Nucleus accumbens (tissue), 56 donors: ENCODE measurements at places on chromosomes 4 and X.

DNA sequence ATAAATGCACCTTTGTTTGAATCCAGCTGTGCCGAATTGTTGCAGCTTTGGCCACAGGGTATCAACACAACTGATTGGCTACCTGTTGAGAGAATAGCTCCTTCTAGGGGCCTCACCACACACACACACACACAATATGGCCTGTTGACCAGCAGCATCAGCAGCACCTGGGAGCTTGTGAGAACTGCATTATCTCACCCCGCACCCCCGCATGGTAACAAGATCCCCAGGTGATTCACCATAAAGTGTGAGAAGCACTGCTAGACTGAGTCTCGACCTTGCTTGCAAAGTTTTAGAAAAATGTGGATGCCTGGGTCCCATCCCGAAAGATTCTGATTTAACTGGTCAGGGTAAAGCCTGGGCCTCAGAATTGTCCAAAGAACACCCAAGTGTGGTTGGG is 176.9 kb upstream of the PRPS2 start:
- DNase-seq = no peak

DNA sequence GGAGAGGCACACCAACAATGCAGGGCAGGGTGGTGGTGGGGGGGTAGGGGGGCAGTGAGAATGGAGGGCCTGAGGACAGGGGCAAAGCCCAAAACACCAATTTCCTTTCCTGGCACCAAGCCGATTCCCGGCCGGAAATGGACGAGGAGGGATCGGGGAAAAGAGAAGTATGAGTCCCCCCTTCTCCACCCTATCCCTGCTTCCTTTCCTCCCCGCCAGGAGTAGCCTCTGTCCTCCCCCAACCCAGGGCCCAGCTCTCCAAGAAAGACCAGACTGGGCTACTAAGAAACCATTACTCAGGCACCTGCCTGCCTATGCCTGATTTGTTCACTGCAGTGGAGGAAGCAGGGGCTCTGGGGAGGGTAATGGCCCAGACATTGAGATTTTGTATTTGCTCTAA is 402 bp downstream of the CCDC120 start:
- no peak for DNase-seq

GRCh38 chrX:149392921-149393320 is 112.2 kb downstream of the IDS start:
- DNase-seq = no peak

DNA sequence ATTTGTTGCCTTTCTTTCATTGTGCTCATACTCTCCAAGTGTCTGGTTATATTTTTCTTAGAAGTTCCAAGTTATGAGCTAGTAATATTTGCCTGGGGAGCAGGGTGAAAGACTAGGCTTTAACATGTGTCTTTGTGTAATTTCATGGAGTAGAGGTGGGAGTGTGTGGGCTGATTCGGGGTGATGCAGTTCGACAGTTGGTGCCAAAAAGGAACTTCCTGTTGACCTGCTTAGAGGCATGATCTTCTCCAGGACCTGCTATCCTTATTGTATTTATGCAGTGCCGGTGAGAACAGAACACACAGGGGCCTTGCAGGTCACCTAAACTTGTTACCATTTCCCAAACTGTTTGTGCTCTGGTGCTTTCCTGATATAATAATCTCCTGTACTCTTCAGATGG is 21.2 kb downstream of the USP53 start:
- DNase-seq = no peak

GRCh38 chrX:50615570-50616158 is 145.0 kb upstream of the DGKK start:
- DNase-seq = no peak

DNA sequence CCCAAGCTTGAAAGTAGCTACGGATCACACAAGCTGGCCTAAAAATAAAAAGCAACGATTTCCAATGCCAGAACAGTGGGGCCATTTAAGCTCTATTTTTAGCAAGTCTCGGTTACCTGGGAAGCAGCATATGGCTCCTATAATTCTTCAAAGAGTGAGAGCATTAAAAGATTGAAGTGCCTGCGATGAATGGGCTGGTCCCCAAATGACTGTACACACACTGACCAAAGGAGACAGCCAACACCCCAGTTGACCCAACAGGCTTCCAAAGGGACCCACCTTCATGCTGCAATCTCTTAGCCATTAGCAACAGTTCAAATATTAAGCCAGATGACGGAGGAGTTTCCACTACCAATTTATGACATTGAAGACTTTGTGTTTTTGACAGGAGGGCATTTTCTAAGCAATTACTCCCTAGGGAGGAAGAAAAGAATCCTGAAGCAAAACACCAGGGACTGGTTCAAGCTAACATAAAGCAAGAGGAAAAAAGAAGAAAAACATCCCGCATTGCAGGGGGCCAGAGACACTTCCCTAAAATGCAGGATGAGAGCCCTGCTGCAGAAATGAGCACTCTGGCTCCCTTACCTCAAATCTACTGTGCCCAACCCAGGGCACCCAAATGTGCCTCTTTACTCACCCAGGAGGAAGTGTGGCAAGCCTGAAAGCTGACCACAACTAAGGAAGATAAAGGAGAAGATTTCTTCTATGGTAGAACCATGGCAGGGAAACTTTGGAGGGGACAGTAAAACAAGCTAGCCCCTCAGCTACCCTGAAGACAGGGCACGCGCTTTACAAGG is 21.6 kb downstream of the SH3KBP1 start:
- DNase-seq = no peak

- DNase-seq = no peak
These were observed 16.5 kb downstream of the SH3KBP1 start for GRCh38 chrX:19870710-19871490.

DNA sequence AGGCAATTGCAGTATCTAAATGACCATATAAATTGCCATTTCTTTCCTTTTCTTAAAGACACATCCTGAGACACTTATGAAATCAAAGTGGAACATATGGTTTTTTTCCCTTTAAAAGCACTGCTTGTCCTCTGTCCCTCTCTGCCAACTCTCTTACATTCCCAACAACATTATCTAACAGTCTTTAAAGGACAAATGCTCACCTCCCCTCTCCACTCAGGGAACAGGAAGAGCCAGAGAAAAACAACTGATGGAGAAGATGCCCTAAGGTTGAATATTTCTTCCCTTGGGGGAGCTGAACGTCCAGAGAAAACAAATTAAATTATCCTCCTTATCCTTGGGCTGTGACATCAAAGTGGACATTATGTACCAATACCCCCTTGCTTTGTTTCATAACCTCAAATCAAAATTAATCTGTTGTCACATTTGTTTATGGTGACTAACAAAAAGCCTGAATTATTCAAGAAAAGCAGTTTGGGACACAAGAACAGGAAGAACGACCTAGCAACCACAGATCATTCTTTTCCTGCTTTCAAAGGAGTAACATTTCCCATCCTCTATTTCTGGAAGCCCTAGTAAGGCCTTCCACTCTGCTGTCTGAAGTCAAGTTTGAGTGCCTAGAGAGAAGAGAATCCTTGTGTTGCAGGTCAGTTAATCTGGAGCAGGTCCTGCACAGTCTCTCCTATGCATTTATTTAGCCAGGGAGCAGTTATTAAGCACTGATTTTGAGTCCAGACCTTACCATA is 52.6 kb upstream of the PAGE1 start:
- DNase-seq = no peak
